ENCODE measurements at places on chromosomes 1 and 21. TPM values are rescaled to one million over a fixed set of nuclear protein-coding genes. Genes with fewer than 3 reads are reported as not detected.
A peak's percentile ranks its signal among the peaks of the same experiment; 100 is the strongest.

DNA sequence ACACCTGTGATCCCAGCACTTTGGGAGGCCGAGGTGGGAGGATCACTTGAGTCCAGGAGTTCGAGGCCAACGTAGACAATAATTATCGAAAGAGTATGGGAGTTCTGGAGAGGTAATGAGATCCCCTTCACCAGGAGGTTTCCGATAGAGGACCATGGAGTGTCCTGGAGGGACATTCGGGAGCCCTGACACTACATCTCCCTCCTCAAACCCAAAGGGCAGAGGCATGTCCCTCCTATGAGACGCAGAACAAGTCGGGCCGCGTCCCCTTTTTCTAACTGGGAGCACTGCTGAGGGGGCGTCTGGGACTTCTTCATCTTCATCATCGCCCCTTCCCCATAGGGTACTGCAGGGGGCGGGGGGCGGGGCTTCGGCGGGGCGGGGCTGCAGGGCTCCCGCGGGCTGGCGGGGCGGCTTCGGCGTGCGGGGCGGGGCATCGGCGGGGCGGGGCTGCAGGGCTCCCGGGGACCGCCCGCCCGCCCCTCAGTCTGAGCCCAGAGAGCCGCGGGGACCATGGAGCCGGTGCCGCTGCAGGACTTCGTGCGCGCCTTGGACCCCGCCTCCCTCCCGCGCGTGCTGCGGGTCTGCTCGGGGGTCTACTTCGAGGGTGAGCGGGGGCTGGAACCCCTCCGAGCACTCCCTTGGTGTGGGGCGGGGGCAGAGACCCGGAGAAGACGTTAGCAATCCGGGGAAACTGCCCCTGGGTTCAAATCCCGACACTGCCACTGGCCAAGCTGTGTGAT, at the start of gene THEMIS2:
Gene THEMIS2 (plus strand): TSS at position 486 of the 743 bp plus-strand sequence. CDS start 28 bp downstream, at position 514.
- no peak within 1 kb of the TSS for H3K27ac ChIP-seq
- no peaks in the 10 kb centered on the region for H3K27me3 ChIP-seq
- peak; percentile 93 for DNase-seq

ST6GALNAC3 gene
- 6.3 TPM for total RNA-seq

FNDC10 gene
- 8.2 TPM for total RNA-seq

DNA sequence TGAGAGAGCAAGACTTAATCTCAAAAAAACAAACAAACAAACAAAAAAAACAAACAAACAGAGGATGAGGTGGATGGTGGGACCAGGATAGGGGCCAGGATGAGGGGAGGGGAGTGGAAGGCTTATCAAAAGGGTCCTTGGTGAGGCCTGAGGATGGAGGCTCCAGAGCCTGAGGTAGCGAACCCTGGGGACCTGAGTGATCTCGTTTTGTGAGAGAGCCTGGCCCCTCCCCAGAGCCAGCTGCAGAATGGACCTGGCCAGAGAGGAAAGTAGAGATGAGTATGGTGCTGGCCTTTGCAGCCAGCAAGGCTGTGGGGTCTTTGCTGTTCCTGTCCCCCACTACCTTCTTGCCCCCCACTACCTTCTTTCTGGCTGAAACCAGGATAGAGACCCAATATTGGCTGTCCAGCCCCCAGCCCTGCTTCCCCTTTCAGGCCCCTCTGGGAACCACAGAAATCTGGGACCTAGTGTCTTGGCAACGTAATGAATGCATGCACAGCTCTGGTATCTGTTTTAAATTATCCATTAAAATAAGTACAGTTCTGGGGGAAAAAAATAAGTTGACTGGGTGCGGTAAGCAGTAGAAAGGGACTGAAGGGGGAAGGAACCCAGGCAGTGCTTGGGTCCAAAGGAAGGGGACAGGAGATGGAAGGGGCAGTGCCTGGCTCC, 1.1 kb upstream of the LMNA start:
- peak; percentile 63 for DNase-seq
- no peaks in the 10 kb centered on the region for H3K4me1 ChIP-seq
- peaks cover 17% of the 10 kb centered on the region for H3K36me3 ChIP-seq
- H3K4me3 ChIP-seq = no peak overlapping the region
- no peaks in the 10 kb centered on the region for H3K27me3 ChIP-seq

LSS gene
- total RNA-seq = 85.2 TPM

DNA sequence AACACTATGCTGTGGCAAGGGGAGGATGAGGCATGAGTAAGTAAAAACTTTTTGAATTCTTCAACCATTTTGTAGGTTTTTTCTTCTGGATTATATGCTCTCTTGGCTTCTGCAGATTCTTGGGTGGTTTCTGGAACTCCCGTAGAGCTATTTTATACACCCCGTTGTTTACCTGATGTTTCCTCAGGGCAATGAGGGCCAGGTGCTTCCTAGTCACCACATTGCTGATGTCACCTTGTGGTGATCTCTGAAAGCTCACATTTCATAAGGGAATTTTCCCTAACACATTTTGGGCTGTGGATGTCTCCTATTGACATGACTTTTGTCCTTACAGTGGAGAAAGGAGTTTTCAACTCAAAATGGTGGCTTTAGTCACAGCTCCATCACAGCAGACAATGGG, 356.6 kb downstream of the PLA2G4A start:
- H3K4me1 ChIP-seq = no peaks in the 10 kb centered on the region
- H3K36me3 ChIP-seq = no peaks in the 10 kb centered on the region
- DNase-seq = no peak
- no peak overlapping the region for H3K27ac ChIP-seq

DNA sequence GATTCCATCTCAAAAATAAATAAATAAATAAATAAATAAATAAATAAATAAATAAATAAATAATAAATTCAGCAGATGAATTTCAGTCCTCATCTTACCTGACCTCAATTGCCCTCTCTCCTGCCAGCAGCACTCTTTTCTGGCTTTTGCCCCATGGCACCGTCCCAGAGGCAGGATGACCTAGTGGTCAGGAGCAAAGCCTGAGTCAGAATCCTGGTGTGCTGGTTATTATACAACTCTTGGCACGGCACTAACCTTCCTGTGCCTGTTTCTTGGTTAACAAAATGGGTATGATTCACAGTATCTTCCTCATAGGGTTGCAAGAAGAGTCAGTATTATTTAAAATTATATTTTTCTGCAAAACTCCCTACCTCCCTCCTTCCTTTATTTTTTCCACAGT, 43.0 kb downstream of the NKAIN1 start:
- no peaks in the 10 kb centered on the region for H3K4me1 ChIP-seq
- H3K4me3 ChIP-seq = no peak overlapping the region
- H3K27me3 ChIP-seq = no peaks in the 10 kb centered on the region
- H3K36me3 ChIP-seq = no peaks in the 10 kb centered on the region
- H3K27ac ChIP-seq = no peak overlapping the region

DNA sequence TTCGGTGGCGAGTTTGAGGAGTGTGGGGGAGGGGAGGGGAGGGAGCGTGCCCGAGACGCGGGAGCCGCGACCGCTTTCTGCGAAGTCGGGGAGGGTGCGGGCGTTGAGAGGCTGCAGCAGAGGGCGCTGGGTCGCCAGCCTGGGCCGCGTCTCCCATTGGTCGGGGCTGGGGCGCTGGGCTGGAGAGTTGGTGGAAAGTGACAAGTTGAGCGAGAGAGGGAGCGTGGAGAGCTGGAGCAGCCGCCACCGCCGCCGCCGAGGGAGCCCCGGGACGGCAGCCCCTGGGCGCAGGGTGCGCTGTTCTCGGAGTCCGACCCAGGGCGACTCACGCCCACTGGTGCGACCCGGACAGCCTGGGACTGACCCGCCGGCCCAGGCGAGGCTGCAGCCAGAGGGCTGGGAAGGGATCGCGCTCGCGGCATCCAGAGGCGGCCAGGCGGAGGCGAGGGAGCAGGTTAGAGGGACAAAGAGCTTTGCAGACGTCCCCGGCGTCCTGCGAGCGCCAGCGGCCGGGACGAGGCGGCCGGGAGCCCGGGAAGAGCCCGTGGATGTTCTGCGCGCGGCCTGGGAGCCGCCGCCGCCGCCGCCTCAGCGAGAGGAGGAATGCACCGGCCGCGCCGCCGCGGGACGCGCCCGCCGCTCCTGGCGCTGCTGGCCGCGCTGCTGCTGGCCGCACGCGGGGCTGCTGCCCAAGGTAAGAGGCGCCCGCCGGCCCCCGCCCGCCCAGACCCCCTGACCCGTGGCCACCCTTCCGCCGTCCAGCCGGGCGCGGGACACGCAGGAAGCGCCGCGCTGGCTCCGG, at the start of gene ROR1:
Gene ROR1 (plus strand): TSS at position 203 of the 802 bp plus-strand sequence.
- H3K36me3 ChIP-seq = no peaks in the 10 kb centered on the region
- H3K4me3 ChIP-seq = peak within 1 kb of the TSS; percentile 80
- no peaks in the 10 kb centered on the region for H3K27me3 ChIP-seq
- peak within 1 kb of the TSS; percentile 62 for H3K27ac ChIP-seq

CFHR5 gene
- total RNA-seq = not detected

GRCh38 chr1:222927031-222927430, 112.2 kb downstream of the DISP1 start:
- H3K4me3 ChIP-seq = no peak overlapping the region
- no peaks in the 10 kb centered on the region for H3K36me3 ChIP-seq
- peaks cover 4% of the 10 kb centered on the region for H3K4me1 ChIP-seq
- H3K27me3 ChIP-seq = no peaks in the 10 kb centered on the region

LCE3D gene
- total RNA-seq = not detected

GRCh38 chr1:204153667-204154066, 1.8 kb upstream of the ETNK2 start:
- no peak for DNase-seq
- H3K27me3 ChIP-seq = peaks cover 48% of the 10 kb centered on the region
- no peaks in the 10 kb centered on the region for H3K36me3 ChIP-seq
- H3K4me3 ChIP-seq = no peak overlapping the region
- no peak overlapping the region for H3K27ac ChIP-seq
